ENCODE measurements at places on chromosomes 1 and 21.

- no peak for DNase-seq
These were observed 483.4 kb downstream of the PLPP3 start for GRCh38 chr1:56095696-56096665.

- no peak for DNase-seq
These were observed 767.0 kb downstream of the MRPL39 start for GRCh38 chr21:24840287-24840686.

DNA sequence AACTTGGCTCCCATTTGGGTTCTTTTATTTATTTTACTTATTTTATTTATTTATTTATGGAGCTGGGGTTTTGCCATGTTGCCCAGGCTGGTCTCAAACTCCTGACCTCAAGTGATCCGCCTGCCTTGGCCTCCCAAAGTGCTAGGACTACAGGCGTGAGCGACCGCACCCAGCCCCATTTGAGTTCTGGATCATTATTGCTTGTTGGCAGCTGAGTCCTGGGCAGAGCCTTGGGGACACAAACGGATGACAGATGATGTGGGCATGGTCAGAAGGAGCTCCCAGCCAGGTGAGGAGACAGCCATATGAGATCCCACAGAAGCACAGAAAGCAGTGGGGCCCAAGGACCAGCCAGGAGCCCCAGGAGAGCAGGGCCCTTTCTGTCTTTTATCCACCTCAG is 254.0 kb downstream of the MATN1 start:
- DNase-seq = no peak

GRCh38 chr1:246355411-246356230 is 151.5 kb downstream of the SMYD3 start:
- peak; percentile 36 for DNase-seq

DNA sequence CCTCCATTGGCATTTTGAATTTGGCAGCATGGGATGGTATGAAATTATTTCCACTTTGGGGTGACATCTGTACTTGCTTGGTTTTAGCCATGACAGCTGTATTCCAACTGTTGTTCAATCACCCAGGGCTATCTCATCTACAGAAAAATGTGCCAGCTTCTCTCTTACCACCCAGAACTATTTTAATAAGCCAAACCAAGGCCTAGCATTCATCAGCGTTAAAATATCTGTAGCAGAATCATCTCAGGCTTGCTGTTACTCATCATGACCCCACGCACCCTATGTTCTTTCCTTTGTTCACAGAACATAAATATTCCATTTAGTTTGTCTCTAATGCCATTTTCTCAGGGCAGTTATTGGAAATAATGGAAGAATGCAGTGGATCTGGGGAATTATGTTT is 49.8 kb downstream of the GIPC2 start:
- DNase-seq = no peak

DNA sequence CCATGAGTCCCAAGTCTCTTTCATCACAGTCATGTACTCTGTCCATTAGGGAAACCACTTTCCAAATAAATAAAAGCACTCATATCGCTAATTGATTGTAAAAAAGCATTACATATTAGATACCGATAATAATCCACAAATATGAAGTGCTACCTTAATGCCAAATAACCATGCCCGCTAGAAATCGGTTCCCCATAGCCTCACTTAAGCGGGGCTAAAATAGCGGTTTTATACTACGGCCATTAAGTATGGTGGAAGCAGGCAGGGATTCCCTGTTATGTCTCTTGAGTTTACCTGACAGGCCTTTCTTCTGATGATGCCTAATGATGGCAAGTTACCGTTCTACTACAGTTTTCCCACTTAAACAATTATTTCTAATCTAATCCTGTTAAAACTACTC is 3.9 kb downstream of the ELK4 start:
- DNase-seq = no peak

DNA sequence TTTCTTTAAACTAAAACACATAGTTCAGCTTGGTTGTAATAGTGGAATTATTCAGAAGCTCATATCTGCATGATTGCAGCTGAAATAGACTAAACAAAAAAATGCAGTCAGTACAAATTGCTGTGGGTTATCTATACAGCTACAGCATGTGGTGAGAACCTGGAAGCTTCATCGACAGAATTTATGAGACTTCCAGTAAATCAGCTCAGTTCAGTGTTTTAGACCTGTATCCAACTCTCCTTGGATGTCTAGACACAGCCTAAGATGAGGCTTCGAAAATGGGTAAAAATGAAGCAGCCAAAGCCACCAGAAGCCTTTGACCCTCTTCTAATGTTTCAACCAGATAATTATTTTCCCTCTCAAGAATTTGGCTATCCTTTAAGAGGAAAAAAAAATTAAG is 127.1 kb upstream of the C1orf105 start:
- no peak for DNase-seq

DNA sequence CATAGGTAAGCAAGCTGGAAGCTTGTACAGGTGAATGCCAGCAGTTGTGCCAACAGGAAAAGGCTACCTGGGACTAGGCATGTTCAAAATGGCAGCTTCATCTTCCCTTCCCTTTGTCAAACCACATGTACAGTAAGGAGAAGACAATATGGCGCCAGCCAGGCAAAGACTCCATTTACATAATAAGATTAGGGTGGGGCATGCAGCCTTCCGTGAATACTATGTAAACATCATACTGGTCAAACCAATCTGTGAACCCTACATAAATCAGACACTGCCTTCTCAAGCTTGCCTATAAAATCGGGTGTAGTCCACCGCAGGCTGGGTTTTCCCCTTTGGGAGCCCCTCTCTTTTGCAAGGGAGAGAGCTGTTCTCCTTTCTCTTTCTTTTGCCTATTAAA is 24.6 kb downstream of the ATF3 start:
- no peak for DNase-seq

GRCh38 chr1:104706631-104707147 is 957.0 kb downstream of the AMY1C start:
- no peak for DNase-seq

- no peak for DNase-seq
These were observed 626.6 kb downstream of the KCNT2 start for GRCh38 chr1:195981448-195982139.

- no peak for DNase-seq
These were observed 45.1 kb downstream of the FYB2 start for GRCh38 chr1:56774067-56774609.

DNA sequence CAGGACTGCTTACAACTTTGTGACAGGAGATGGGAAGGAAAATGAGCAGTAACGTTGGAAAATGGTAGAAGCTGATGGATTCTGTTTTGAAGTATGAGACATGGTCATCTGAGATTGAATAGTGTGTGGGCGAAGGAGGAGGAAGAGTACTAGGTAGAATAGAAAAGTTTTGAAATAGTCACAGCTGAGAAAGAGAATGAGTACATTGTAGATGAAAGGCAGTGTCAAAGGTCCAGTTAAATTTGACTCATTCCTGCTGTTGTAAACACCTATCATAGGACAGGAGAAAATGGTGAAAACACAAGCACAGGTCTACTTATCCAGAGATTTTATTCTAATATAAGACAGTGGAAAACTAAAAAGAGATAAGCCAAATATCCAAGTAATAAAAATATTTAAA is 56.8 kb upstream of the CFHR3 start:
- DNase-seq = no peak

DNA sequence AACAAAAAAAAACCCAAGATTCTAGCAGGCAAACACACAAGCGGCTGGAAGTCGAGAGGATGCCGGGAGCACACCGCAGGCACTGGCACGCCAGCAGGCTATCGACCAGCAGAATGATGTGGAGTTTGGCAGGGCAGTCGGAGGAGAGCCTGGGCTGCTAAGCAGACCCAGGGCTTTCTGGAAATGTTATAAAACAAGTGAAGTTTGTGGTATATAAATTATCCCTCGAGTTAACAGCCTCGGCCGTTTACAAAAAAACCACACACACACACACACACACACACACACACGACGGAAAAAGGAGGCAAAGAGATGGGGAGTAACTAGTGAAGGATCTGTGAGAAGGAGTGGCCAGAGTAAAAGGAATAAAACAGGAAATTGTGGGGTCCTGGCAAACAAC is 87.2 kb upstream of the IVNS1ABP start:
- no peak for DNase-seq

DNA sequence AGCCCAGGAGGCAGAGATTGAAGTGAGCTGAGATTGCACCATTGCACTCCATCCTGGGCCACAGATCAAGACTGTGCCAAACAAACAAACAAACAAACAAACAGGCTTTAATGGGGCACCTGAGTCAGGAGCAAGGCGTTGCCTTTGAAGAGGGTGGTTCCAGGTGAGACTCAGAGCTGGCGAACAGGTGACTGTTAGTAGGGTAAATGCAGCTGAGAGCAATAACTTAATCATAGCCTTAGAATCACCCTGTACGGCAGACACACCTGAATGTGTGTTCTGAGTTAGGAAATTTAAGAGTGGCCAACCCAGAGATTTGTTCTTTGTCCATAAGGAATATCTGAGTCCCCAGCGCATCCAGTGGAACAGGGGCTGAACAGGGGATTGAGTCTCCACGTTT is 440.4 kb downstream of the RPS6KC1 start:
- DNase-seq = no peak

- no peak for DNase-seq
These were observed 210.3 kb upstream of the CACYBP start for GRCh38 chr1:174789399-174789798.

GRCh38 chr1:184379111-184379752 is 7.6 kb upstream of the C1orf21 start:
- no peak for DNase-seq

Measured in NCI-H345 (cell line).